ENCODE measurements at places on chromosomes 2 and 18.

- peak; percentile 13 for DNase-seq
Observed at GRCh38 chr2:101123795-101124471, 27.2 kb downstream of the TBC1D8 start.

GRCh38 chr2:240127911-240128607 lies 8.0 kb downstream of the COPS9 start:
- no peak for DNase-seq

DNA sequence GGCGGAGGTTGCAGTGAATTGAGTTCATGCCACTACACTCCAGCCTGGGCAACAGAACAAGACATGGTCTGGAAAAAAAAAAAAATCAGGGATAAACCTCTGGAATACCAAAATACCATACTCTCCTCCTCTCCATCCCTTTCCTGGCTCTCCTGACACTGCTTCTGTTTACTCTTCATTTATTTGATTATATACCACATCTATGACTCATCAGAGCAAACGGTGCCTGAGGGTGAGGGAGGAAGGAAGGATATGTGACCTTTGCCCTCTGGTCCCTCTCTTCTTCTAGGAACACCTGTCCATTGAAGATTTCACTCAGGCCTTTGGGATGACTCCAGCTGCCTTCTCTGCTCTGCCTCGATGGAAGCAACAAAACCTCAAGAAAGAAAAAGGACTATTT lies 30.0 kb downstream of the VIL1 start:
- peak; percentile 33 for DNase-seq

- DNase-seq: peak; percentile 18
Observed at GRCh38 chr2:61471905-61472805, 1.3 kb upstream of the USP34 start.

DNA sequence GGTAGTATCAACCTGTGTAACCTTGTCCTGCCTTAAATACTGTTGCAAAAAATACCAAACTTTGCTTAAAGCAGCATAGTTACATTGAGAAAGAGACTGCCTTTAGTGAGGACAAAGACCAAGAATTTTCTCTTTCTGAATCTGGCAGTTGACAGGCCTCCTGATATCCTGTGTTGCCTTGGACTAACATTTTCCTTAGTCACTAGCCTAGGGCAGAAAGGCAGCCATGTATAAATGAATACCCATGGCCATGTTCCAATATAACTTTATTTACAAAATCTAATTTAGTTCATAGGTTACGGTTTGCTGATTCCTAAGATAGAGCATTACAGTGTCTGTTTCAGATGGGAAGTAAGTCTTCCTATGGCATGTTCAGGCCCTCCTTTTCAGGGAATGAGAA lies 895.4 kb downstream of the CNTNAP5 start:
- no peak for DNase-seq

DNA sequence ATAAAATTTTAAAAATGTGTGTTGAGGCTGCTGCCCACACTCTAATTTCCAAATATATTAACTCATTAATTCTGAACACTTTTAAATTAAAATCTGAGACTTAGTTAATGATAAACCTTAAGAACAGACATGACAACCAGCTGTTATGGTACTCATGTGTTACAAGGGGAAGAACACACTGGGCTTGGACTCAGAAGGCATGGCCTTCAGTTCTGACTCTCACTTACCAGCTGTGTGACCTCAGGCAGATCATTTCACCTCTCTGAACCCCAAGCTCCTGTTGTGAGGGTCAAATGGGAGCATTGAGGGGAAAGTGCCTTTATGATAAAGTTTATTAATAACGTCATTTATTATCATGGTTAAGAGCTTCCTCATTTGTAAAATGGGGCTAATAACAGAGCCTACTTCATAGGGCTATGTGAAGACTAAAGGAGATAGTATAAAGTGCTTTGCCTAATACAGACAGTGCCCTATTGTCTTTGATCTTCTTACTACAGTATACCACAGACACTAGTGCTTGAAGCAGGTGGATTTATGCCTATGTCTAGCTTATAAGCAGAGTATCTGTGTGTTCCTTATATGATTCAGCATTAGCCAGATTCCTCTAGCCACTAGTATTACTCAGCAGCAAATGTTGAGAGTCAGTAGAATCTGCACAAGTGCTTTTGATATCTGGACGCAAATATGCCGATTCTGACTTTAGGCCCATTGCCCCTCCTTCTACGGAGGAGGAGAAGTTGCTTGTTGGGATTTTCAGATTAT lies 99.6 kb downstream of the SGPP2 start:
- no peak for DNase-seq

DNA sequence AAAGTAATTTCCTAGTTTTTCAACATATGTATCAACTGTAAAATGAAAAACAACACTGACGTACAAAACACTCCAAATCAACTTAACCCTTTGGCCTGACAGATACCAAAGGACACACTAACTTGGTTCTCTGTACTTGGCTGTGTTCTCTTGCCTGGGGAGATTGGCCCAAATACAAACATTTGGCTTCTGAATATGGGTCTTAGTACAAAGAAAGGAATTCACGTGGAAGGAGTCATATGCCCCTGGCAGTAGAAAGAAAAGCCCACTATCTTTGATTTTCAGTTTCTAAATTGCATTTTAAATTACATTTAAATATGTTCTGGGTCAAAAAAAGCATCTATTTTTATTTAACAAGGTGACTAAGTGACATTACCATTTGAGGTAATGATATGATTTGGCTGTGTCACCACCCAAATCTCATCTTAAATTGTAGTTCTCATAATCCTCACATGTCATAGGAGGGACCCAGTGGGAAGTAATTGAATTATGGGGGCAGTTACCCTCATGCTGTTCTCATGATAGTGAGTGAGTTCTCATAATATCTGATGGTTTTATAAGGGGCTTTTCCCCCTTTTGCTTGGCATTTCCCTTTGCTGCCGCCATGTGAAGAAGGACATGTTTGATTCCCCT lies 153.6 kb upstream of the CCDC195 start:
- peak; percentile 95 for DNase-seq

- DNase-seq: no peak
Observed at GRCh38 chr2:111678651-111679050, 205.3 kb downstream of the ANAPC1 start.

- peak; percentile 44 for DNase-seq
Observed at GRCh38 chr18:10072671-10073175, 158.9 kb downstream of the VAPA start.

DNA sequence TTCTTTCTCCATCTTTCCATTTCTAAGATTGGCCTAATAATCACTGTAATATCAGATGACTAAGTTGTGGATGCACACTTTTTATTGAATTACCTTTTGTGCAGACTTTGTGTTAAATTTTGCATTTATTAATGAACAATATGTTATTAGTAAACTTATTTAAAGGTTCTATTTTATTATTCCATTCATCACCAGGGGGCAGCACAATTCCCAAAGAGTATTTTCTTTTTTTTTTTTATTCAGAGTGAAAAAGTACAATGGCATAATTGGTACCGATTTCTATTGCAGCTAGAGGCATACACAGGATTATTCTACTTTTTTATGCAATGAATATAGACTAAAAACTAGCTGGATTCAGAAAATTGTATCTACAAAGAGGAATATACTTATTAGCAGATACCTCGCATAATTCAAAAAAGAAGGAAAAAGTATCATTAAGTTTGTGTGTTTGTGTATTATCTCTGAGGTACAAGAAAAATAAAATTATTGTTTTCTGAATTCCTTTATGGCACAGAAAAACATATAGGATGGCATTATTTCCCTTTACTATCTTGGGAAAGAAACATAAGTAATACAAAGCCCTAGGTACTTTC lies 390.6 kb downstream of the ERBB4 start:
- DNase-seq: no peak

DNA sequence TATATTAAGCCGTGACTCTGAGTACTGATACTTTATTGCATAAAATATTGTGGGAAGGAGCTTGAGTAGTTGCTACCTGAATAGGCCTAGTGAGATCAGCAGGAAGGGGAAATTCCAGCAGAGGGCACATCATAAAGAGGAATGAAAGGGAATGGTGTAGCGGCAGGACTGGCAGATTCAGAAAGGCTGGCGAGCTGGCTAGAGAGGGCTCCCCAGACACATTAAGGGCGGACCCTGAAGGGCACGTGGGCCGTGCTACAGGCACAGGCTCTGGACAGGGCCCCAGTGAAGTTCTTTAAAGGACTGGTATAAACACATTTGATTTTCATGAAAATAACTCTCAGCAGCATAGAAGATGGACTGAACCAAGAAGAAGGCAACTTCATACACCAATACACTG lies 43.0 kb downstream of the PTPN2 start:
- DNase-seq: no peak

DNA sequence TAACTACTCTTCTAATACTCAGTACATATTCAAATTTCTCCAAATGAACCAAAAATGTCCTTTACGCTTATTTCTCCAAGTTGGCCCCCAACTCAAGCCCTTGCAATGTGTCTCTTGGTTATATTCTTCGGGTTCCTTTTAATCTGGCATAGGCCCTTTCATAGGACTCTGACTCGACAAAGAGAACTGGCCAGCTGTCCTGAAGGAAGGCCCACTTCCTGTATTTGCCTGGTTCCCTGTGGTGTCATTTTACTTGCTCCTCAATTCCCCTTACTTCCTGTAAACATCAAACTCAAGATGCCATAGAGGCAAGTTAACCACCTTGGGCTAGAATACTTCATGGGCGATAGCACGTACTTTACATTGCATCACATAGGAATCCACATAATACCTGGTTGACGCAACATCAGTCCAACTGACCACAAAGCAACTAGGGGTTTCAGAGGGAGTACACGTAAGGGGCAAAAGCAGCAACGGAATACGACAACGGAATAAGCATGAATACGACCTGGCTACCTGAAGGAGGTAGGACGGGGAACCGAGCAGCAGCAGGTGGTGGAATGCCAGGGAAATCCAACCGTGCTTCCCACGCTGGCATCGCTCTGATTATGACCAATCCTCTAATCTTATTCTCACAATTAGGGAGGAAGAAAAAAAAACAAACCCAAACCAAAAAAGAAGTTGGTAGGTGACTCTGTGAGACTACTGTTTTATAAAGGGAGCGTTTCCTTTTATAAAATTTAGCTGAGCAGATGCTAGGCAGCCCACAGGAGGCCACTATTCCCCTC lies 823 bp upstream of the GORASP2 start:
- DNase-seq: no peak

DNA sequence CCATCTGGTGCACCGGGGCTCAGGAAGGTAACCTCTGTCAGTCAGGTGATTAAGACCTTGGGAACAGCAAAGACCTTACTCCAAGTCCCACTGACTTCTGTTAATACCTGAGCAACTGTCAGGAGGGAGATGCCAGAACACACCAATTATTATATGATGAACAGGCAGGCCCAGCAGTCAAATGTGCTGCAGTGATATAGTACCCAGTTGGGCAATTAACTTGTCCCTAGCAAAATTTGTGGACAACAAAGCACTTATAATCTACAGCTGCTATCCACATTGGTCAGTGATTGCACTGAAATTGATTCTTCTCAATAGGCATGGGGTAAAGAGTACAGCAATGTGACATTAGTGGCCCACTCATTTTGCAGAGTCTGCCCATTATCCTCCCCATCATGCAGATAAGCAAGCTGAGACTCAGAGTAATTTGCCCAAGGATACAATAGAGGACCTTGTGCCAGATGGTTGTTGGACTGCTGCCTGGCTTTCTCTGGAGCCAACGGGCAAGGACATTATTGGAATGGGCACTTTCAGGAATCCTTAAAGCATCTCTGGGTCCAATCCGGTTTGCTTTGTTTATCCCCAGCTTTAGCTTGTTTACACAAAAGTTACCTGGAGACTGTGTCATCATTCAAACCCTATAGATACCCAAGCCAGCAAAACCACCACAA lies 147.6 kb downstream of the CCBE1 start:
- no peak for DNase-seq

DNA sequence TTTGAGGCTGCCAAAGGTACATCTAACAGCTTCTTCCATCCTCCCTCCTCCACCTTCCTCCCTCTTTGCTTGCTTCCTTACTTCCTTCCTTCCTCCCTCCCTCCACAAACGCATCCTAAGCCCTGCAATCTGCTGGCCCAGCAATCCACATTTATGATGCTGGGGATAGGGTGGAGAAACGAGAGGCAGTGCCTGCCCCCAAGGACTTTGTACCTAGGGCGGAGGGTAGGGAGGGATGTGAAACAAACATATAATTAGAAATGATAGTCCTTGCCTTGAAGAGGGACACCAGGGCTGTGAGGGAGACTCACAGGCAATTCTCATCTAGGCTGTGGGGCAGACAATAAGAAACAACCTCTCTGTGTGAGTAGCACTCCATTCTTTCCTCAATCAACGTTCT lies 188.3 kb downstream of the ANKRD30B start:
- no peak for DNase-seq

- no peak for DNase-seq
Observed at GRCh38 chr2:180555391-180555965, 424.9 kb upstream of the UBE2E3 start.

GRCh38 chr2:200155652-200156051 lies 150.8 kb upstream of the SPATS2L start:
- DNase-seq: no peak

DNA sequence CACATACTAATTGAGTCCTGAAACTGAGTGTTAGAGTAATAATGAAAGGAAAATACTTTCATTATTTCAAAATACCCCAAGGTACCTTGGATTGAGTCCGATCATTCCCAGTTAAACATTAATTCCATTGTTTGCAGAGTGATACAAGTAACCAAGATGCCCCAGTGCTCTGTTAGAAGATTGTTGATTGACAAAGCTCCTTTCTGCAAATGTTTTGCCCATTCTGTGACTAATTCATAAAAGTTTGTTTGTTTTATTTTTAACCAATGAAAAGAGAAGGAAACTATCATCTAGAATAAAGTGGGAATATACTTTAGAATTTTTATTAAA lies 124.0 kb downstream of the GULP1 start:
- DNase-seq: no peak

Measured in HFFc6 (cell line).